Osteoblast (primary cell): ENCODE measurements at places on chromosomes 1 and 21. TPM values are rescaled to one million over a fixed set of nuclear protein-coding genes. Genes with fewer than 3 reads are reported as not detected.

RASSF5 gene
- 0.59 and 0.72 TPM in 2 replicates for total RNA-seq

GBP6 gene
- not detected in 2 replicates for total RNA-seq

TMEM240 gene
- 1.8 and 2.7 TPM in 2 replicates for total RNA-seq

ADGRL2 gene
- 55.4 and 101 TPM in 2 replicates for total RNA-seq

KRTAP19-1 gene
- total RNA-seq = not detected in 2 replicates

RHBDL2 gene
- 0.59 and 0.72 TPM in 2 replicates for total RNA-seq

PADI1 gene
- total RNA-seq = under 0.01 TPM in 2 replicates

CAPN8 gene
- total RNA-seq = not detected in 2 replicates

CYYR1 gene
- under 0.01 TPM in 1 of 2 replicates, not detected in the other for total RNA-seq

SERTAD4 gene
- 2.9 and 8.0 TPM in 2 replicates for total RNA-seq
